ENCODE measurements at places on chromosomes 4 and X.

- no peak for DNase-seq
These were observed 802.6 kb downstream of the PDHA2 start for GRCh38 chr4:96642490-96642889.

DNA sequence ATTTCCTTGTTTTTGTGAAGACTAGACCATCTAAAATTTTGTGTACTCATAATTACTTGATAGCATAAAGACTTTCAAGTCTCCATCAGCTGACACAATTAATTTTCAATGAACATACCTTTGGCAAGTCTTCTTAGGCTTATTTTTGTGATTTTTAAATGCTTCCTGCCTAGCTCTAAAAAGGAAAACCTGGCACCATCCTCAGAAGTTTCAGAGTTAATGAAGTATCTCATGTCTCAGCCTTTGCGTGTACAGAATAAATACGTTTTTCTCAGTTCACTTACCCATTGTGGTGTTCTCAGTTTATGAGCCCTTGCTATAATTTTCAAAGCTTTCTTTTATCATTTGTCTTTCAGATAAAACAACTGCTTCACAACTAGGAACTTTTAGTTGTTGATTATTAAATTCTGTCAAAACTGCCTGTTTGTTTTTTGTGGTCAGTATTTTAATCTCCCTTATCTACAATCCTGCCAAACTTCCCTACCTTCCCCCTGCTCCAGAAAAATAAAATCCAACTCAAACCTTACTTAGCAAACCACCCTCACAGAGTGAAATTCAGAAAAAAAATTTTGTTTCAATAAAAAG lies 21.6 kb downstream of the ADD1 start:
- no peak for DNase-seq

DNA sequence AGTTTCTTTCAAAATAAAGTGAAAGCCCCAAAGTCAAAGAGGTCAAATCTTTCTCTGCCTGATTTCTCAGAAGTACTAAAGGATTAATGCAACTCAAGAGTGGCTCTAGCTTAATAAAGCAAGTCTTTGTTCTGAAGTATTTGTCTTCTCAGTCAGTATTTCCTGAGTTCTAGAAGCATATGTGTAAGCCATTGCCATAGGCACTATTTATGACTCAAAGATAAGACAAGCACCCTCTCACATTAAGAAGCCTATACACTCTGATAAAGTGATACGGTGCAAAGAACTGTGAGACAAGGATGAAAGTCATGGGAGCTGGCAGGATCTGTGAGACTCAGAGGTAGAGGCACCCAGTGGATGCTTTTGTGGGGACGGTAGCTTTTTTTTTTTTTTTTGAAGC lies 60.9 kb downstream of the AASDH start:
- DNase-seq: no peak

- DNase-seq: no peak
These were observed 184.3 kb upstream of the NUDT6 start for GRCh38 chr4:123106747-123107146.

DNA sequence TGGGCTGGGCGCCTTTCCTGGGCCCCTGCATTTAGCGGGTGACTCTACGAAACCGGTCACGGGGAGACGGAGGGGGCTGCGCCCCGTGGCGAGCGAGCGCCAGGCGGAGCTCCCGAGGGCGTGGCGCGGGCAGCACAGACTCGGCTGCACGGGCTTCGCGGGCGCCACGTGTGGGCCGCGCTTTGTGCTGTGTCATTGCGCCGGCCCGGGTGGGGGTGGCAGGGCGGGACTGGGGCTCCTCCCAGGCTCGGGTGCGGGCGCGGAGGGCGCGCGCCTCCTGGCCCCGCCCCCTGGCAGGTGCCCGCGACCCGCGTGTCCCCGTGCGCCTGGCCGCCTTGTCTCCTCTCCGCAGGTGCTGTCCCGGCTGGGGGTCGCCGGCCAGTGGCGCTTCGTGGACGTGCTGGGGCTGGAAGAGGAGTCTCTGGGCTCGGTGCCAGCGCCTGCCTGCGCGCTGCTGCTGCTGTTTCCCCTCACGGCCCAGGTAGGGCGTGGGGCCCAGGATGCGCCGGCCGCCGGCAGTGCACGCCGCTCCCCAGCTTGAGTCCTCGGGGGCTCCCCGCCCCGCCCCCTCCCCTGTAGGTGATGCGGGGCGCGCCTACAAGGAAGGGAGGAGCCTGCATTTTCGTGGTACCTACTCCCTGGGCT lies 651 bp downstream of the UCHL1 start:
- DNase-seq: peak; percentile 65

DNA sequence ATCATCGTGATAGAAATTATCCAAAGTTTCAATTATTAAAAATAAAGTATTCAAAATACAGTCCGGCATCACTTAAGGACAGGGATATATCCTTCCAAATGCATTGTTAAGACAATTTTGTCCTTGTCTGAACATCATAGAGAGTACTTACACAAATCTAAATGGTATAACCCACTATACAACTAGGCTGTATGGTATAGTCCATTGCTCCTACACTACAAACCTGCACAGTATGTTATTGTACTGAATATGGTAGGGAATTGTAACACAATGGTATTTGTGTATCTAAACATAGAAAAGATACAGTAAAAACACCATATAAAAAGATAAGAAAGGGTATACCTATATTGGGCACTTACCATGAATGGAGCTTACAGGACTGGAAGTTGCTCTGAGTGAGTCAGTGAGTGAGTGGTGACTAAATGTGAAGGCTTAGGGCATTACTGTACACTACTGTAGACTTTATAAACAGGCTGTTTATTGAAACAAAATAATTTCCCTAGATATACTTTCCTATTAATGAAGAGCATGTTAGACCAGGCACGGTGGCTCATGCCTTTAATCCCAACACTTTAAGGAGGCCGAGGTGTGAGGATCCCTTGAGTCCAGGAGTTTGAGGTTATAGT lies 44.8 kb upstream of the PTPN13 start:
- no peak for DNase-seq

- DNase-seq: no peak
These were observed 127.2 kb downstream of the ARHGEF9 start for GRCh38 chrX:63657821-63658220.

DNA sequence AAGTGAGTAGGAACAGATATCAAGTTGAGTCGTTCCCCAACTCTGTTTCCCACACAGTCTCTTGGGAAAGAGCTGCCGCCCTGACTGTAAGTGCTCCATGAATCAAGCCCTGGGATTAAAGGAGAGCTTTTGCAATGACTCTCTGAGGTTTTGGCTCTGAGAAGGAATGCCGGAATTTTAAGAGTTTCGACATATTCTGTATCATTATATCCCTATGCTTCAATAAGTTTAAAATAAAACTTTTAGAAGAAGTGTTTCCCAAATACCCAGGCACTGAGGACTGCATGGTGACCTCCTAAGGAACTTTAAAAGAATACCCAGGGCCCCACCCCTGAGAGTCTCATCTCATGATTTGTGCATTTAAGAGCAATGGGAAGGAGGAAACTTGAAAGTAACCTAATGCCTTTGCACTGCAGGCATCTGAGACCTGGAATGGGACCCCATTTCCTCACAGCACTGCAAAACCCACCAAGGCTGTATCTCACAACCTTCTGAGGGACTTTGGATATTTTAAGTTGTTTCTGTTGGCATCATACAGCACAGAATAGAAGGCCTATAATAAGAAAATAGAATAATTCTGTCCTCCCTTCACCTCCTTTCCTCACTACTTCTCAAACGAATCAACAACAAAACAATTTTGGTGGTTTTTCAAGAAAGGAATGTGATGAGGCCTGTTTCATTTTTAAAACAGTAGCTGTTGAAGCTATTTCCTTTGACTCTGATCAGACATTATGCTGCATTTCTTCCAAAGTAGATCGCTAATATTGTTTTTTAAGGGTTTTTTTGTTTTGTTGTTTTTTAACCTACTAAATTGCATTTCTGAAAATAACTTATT lies 121.2 kb downstream of the GASK1B start:
- DNase-seq: peak; percentile 42

- DNase-seq: no peak
These were observed 80.9 kb downstream of the CLDN34 start for GRCh38 chrX:10048076-10048475.

DNA sequence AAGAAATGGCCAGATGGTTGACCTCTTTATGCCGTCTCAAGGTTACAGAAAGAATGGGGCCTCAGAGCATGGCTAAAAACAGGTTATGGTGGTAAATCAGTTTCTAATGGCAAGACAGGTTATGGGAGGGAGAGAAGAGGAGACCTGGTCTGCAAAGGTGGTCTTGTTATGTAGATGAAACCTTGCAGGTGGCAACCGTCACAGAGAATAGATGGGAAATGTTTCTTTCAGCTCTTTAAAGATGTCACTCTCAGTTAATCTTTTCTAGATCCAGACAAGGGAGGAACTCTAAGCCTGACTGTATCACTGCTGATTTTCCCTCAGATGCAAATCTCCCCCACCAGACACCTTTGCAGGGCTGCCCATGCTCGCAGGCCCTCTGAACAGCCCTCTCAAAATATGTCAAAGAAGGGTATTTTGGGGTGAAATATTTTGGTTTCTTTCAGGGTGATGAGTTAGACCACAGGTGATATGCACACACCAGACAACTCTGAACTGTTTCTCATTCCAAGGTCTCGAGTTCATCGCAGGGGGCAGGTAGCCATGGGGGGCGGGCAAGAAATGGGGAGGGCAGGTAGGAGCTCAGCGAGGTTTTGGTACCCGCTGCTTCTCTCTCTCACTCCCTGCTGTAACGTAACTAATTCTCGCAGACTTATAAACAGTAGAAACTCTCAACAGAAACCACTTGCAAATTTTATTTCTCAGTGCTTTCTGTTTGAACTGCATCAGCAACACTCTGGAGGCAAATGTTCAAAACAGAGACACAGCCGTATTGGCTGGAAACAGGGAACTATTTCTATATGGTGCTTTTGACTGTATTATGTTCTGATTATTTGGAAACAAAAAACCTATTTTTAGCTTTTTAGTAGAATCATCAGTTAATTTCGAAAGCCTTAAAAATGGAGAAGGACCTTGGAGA lies 32.4 kb downstream of the CASP3 start:
- DNase-seq: no peak

- no peak for DNase-seq
These were observed 78.7 kb downstream of the ARAP2 start for GRCh38 chr4:36165631-36166005.

DNA sequence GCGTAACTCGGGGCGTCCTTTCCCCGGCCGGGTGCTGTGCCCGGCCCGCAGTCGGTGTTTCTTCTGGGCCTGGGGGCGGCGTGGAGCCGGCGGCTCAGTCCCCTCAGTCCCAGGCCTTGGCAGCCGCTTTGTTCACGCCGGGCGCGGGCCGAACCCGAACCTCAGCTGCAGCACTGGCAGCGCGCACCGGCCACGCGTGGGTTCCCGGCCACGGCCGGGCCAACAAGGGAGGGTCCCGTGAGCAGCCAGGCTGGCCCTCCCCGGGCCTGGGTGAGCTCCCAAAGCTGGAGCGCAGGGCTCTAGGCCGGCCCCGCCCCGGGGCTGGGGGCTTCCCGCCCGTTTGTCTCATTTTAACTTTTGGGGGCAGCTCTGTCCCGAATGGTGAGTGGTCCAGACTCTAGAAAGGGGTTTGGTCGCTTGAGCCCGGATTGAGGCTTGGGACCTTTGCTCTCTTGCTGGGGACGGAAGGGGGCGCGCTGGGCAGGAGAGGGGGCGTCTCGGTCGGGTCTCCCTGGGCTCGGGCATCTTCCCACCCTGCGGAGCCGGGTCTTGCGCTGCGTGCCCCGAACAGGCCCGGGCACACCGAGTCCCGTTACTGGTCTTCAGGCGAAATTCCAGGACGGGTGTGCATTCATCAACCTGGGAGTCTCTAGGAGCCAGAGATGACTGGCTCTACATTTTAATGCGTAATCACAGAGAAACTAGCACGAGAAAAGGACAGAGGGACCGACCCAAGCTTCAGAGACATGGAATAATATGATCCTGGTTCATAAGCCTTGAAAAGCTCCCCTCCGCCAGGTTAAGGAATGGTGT lies 177.1 kb downstream of the CBR4 start:
- DNase-seq: peak; percentile 72

DNA sequence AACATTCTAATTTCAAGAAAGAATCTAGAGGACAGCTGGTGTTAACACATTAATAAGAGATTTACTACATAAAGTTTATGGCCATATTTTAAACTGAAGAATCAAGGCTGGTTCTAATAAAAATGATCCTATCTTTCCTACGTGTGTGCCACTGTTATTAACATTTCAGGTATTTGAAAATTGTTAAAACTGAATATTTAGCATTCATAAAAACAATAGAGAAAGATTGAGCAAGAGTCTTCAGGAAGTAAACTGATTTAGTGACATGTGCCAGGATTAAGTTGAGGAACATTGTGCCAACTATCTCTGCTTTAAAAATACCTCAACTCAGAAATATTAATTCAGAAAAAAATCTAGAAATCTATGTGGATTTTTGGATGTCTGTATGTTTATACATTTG lies 810.1 kb downstream of the FAT4 start:
- no peak for DNase-seq

GRCh38 chr4:30763321-30763727 lies 43.2 kb downstream of the PCDH7 start:
- no peak for DNase-seq

Measured in kidney (tissue), 22 donors.